Left ventricle myocardium inferior (tissue), 1 donor: ENCODE measurements at places on chromosomes 12 and 14.

GRCh38 chr12:53184828-53185227 lies 4.1 kb upstream of the CSAD start:
- DNase-seq: no peak

GRCh38 chr12:90622431-90622830 lies 332.5 kb downstream of the CCER1 start:
- DNase-seq: no peak

- no peak for DNase-seq
Measured at GRCh38 chr12:101229841-101230241, 19.8 kb upstream of the SLC5A8 start.

- DNase-seq: no peak
Measured at GRCh38 chr14:29576927-29577326, 350.7 kb downstream of the PRKD1 start.
